ENCODE measurements at places on chromosomes 2 and 18.

GRCh38 chr2:30711646-30712085 is 95.6 kb downstream of the CAPN13 start:
- peak; percentile 88 for DNase-seq

DNA sequence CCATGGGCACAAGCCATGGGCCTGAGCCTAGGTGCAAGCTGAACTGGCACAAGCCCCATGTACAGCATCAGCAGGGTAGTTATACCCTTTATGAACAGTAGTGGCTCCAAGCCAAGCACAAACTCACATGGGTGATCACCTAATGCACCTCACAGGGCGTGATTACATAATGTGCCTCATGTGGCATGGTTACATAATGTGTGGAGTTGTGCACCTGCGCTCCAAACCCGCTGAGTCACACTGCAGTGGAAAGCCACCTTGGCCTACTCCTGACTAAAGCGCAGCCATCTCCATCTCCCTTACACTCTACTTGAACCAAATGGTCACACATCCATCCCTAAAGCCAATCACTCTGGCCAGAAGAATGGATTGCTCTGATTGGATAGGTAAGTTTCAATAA is 279.7 kb downstream of the MBD2 start:
- no peak for DNase-seq

DNA sequence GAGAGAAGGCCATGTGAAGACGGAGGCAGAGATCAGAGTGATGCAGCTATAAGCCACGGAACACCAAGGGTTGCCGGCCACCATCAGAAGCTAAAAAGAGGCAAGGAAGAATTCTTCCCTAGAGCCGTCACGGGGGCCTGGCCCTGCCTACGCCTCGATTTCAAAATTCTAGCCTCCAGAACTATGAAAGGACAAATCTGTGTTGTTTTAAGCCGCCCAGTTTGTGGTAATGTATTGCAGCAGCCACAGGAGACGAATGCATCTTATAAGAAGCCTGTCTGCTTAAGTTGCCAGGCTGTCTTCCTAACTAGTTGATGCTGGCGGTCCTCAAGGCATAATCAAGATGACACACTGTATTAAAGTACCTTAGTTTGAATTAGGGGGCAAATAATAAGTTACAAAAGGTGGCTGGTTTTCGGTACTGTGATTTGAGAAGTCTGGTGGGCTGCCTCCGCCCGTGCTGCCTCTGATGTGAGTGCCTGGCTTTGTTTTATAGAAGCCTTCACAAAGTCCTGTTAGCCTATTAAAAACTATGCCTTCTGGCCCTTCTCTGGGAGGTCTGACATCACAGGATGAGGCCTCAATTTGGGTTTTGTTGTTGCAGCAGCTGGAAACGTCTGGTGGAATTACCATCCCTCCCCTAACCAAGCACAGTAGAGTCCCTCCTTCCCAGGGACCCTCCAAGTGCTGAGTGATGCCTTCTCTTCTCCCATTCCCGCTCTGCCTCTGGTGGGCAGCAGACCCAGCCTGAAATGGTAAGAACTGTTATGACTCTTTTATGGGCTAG is 53.6 kb downstream of the SRD5A2 start:
- DNase-seq: no peak

DNA sequence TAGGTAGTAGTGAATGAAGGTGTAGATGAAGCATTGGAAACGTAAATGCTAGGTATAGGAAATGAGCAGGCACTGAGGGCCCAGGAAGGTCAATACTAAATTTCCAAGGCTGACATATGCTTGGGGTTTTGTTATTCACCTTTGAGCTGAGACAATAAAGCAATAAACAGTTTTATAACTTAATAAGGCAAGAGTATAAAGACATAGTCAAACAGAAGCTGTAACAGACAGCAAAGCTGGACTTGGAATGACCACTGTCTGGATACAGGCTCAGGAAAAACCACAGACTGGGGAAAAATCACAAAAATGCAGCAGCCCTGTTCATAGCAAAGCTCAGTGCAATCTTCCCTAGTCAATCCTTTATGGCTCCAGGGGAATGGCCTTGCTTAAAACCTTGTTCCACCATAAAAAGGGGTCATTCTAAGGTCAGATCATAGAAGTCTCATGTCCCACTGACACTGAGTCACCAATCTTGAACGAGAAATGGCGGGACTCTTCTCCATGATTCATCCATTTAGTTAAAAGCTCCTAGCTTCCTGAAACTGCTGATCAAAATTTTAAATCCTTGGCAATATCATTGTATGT is 493.3 kb downstream of the CMPK2 start:
- DNase-seq: no peak

GRCh38 chr2:168694173-168694572 is 108.3 kb upstream of the NOSTRIN start:
- no peak for DNase-seq

Data from muscle of leg (tissue), 16 donors.